Substantia nigra (tissue), 51 donors: ENCODE measurements at places on chromosomes 5 and 9.

DNA sequence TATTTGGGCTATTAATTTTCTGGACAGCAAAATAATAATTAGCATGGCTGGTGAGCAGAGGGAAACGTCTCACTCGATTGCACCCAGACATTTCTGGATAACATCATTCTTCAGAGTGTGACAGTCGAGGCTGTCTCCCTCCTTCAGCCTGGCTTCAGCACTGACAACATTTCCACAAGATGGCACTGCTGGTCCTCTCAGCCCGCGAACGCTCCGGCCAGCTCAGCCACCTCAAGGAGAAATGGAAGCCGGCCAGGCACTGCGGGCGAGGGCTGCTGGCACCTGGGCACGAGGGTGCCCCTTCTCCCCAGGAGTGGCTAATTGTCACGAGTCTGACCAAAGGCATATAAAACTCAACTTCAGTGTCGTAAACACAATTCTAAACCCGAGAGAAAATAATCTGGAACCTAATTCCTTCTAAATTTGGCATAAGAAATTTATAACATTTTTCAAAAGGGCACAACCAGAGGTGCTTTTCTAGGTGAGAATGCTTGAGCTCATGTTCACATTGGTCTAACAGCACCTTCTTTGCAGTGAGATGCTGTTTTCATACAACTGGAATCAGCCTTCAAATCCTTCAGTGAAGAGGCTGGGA lies 65.9 kb downstream of the DAP start:
- DNase-seq: peak; percentile 37

DNA sequence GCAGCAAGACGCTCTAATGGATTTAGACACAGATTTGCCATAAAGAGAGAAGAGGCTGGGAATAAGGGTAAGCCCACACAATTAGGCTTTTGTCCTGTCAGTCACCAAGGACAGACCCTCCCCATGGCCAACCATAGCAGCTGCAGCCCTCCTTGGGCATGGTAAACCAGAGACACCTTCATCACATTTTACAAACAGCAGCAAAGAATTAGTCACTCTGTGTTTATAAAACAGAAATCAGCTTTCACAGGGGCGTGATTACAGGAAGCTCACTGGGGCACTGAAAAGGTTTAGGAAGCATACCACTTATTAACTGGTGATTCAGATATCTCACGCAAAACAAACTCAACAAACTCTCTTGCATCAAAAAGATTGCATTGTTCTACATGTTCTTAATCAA lies 37.3 kb upstream of the ZNF622 start:
- DNase-seq: no peak

DNA sequence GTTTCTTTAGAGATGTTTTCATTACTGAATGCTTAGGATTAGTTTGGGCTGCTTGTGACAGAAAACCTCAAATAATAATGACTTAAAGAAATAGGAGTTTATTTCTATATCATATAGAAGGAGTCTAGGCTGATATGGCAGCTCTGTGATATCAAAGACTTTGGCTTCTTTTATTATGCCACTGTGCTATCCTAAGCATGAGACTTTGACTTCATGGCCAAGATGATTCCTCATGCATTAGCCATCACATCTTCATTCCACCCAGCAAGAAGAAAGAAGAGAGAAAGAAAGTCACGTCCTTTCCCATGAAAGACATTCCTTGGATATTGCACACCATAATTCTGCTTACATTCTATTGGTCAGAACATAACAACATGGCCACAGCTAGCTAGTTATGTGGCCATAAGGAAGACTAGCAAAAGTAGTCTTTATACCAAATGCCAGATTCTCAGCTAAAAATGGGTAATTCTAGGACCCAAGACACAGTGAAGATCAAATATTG lies 76.2 kb downstream of the DAPK1 start:
- no peak for DNase-seq

DNA sequence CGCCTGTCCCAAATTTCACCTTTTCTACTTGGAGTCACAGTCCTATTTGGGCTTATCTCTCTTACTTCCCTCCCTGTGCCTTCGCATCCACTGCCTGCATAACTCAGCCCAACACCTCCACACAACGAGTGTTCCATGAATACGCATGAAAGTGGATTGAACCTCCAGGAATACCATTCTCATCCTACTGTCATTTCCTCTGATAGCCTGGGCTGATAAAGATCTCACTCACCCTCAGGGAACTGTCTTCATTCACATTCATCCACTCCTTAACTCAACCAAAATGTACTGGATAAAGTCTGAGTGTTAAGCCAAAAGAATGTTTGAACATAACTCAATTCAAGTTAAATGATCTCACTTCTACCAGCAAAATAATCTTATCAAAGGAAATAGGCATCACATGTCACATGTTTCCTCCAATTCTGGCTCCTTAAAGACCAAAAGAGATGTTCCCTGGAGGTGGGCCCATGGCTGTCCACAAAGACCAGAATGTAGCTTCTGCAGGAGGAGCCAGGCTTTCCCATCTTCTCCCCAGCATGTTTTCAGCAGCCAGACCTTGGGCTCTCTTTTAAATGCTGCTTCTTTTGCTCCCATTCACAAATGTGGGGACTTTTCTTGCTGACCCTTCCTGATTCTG lies 28.4 kb upstream of the TRIO start:
- DNase-seq: no peak

DNA sequence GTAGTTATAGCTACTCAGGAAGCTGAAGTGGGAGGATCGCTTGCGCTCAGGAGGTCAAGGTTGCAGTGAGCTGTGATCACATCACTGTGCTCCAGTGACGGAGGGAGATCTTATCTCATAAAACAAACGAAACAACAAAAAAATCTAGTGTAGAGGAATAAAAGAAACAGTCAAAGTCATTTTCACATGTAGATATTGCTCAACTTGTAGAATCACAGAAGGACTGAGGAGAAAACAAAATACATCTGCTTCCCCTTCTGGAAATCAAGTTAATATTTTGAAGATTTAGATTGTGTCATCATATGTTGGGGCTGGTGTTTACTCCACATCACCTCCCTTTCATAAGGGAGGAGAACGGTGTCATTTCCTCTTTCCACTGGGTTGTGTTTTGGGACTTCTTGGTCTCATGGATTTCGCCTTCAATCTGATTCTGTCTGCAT lies 8.2 kb upstream of the SLC46A2 start:
- no peak for DNase-seq

DNA sequence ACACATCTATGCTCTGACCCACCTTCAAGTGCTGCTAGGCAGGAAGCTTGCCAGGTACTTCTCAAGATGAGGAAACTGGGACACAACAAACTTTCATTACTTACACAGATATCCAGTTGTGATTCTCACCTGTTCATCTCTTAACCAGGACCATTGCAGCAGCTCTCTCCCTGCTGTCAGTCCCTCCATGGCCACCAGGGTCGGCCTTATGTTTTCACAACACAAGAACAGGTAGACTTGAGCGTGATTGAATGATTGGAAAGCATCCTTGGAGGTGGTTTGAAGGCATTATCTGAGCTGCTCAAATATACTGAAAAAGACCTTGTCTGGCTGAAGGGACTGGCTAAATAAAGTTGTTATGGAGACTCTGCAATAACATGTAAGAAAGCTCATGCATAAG lies 94.4 kb downstream of the MTREX start:
- DNase-seq: no peak

DNA sequence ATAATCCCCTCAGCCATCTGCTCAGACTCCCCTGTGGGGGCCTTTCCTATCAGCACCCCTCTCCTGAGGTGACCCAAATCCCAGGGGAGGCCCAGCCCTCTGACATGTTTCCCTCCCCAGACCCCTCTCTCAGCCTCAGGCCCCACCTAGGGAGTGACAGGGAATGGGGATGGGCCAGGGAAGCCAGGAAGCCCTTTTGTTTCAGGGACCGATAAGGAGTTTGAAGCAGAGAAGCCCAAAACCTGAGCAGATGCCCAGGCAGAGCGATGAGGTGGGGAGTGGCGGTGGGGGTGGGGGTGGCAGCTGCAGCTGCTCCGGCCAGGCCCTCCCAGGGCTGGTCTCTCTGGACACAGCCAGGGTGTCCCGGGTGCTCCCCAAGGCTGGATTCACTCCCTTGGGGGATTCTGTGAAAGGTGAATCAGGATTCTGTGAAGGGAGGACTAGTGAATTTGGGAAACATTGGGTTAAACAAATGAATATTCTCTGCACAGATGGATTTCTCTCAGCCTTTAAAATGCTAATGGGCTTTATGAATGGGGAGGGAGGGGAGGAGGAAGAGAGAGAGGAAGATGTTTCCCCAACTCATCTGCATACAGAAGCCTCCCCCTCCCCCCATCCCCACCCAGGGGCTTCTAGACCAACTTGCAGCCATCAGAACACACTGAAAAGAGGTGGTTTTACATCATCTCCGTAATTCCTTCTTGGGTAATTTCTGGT lies 17.4 kb downstream of the AKNA start:
- no peak for DNase-seq

GRCh38 chr9:127679506-127679905 lies 27.3 kb upstream of the CFAP157 start:
- no peak for DNase-seq

DNA sequence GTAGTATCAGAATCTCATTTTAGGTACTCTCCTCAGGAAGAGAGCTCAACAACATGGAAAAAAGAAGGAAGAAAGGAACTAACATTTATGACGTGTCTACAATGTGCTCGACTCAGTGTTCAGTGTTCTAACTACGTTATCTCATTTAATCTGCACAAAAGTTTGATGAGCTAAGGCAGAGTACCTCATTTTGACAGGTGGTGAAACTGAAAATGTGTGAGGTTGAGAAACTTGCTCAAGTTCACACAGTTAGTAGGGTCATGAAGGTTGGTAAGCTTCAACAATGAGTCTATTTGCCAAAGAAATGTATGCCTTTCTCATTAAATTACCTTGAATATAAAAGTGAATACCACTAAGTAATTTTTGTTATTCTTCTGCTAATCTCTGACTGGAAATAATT lies 165.1 kb downstream of the CAAP1 start:
- no peak for DNase-seq

- no peak for DNase-seq
Observed at GRCh38 chr5:157345067-157345466, 79.1 kb downstream of the CYFIP2 start.

GRCh38 chr5:147732291-147732883 lies 50.1 kb downstream of the JAKMIP2 start:
- no peak for DNase-seq

GRCh38 chr5:169185626-169186025 lies 115.3 kb downstream of the SLIT3 start:
- DNase-seq: no peak
